ENCODE measurements at places on chromosomes 7 and 10.

GRCh38 chr7:127911968-127912511, 119.2 kb downstream of the LRRC4 start:
- DNase-seq: no peak

DNA sequence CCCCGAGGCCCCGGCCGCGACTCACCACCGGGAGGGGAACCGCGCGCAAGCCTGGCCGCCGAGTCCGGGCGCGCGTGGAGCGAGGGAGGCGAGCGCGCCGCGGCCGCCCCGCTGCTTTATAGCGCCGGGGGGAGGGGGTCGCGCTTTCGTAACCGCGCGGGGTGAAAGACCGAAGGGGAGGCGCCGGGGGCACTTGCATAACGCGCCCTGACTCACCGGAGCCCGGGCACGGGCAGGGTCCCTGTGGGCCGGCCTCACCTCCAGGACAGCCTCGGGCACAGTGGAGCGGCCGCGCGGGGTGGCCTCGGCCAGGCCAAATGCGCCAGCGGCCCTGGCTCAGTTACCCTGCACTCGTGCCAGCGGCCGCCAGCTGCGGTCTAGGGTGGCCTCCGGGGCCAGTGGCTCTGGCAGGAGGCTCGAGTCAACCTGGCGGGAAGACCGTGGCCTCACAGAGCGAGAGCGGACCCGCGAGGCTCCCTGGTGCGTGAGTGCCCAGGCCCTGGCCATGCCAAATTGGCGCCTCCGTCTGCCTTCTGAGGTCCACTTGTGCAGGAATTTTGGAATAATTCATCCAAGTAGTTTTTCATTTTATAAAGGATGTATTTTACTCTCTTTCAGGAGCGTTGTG, at the start of gene RBP4:
RBP4 (minus strand) TSS at position 90 of the 628 bp plus-strand sequence. CDS start 207 bp downstream, outside the sequence.
- DNase-seq: no peak

DNA sequence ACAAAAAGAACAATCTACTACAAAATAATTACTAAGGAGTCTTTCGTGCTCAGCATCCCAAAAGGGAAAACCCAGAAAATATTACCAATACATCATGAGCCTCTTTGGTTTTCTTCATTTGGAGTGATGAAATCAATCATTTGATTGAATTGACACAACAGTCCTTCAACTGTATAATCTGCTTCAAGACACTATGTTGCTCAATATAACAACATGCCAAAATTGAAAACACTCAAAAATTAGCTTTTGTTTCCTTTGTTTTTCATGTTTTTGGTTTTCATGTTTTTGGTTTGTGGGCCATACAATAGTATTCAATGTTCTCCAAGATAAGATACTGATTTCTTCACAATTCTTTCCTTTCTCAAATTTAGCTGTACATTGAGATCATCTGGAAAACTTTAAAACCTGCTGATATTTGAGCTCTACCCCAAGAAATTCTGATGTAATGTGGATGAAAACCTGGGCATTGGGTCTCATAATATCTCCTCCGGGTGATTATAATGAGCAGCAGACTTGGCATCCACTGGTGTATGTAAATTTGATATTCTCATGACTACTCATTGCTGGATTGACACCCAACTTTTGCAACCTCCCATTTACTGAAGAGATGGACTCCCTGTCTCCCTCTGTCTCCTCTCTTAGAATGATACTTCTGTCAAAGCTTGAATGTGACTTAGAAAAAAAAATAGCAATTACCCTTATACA, 4.6 kb downstream of the SOSTDC1 start:
- no peak for DNase-seq

- DNase-seq: no peak
These were observed 23.3 kb downstream of the PLXDC2 start for GRCh38 chr10:19839552-19839951.

- DNase-seq: no peak
These were observed 65.7 kb upstream of the INSIG1 start for GRCh38 chr7:155231941-155232340.

- no peak for DNase-seq
These were observed 315.3 kb downstream of the PTEN start for GRCh38 chr10:88178758-88179157.

DNA sequence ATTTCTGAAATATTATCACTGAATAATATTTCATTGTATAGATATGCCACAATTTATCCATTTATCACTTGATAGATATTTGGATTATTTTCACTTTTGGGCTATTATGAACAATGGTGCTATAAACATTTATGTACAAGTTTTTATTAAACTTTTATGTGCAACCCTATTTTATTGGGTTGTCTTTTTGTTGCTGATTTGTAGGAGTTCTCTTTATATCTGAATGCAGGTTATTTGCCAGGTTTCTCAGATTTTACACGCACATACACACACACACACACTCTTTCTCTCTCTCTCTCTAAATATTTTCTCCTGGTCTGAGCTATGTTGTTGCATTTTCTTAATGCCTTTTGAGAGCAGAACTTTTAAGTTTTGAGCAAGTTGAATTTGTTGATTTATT, 36.2 kb downstream of the ADK start:
- DNase-seq: no peak

DNA sequence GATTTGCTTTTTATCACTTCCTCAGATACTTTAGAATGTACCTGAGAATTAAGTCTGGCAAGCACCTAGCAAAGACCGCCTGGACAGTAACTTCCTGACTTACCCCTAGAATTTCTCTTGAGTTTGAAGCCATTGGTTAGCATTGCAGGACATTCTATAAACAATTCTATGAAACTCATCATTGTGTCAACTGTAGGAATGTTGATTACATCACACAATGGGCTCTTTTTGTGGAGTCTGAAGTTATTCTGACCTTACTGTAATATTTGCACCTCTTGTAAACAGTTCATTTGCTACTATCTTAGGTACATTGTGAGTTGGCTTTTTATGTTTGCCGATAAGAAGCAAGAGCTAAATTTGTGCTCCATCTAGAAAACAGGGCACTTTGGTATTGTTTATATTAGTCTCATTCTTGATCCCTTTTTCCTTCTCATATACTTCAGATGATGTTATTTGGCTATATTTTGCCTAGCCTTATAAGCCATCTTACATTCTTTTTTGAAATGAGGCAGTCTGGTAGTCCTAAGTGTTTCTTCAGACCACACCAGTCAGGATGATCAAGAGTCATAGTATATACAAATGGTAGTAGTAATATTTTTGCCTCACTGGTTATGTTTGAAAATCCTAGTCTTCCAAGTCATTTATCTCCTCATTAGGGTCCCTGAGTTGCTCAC, 52.4 kb downstream of the CASD1 start:
- DNase-seq: no peak

GRCh38 chr10:130282492-130283218, 146.5 kb downstream of the GLRX3 start:
- no peak for DNase-seq

DNA sequence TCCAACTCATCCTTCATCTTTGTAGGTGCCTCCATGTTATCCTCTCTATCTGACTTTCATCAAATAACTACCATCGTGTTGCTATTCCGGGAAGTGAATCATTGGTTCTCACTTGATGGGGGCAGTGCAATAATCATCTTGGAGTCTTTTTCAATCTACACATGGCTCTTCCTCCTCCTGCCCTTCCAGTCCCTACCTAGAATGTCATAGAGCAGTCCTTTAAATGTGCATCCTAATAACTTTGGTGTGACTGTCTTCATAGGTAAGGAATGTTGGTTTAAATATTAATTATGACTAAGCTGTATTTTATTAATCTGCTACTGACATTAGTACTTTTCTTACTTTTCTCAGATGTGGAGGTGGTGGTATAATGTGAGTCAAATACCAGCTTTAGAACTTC, 8.4 kb upstream of the CDK14 start:
- no peak for DNase-seq

- no peak for DNase-seq
These were observed 197.3 kb upstream of the PLXNA4 start for GRCh38 chr7:132773527-132773956.

DNA sequence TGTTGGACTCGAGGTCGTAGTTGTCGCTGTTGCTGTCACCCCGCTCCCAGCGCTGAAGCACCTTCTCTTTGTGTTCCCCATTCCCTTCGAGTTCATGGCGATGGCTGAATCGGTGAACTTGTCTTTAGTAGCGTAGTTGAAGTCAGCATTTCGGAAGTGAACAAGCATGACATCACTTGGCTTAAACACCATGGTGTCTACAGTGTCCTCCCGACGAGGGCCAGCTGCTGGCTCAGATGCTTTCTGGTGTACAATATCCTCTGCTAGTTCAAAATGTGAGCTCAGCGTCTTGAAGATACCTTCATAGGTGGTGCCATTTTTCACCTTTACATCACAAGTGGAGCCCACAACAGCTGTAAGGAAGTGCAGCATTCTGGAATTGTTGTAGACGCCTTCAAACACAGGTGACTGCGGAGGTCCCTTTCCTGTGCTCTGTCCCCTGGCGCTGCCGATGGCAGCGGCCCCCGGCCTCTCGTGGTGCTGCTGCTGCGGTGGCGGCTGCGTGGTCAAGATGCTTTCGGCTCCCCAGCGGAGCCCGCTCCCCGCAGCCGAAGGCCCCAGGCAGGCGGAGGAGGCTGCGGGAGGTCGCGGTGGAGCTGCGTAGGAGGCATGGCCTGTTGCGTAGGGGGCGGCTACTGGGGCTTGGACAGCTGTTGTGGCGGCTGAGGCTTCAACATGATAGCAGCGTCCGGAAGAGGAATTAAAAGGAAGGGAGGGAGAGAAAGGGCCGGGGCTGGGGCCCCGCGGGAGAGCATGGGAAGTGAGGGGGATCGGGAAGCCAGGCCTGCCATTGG, 59.3 kb downstream of the ANKMY2 start:
- DNase-seq: no peak

Data from activated T-cell treated with anti-CD3 and anti-CD28 coated beads for 24 hours (primary cell).